Anterior cingulate cortex (tissue), 58 donors: ENCODE measurements at places on chromosomes 4 and X.

GRCh38 chr4:61771056-61771455, 570.9 kb downstream of the ADGRL3 start:
- no peak for DNase-seq

DNA sequence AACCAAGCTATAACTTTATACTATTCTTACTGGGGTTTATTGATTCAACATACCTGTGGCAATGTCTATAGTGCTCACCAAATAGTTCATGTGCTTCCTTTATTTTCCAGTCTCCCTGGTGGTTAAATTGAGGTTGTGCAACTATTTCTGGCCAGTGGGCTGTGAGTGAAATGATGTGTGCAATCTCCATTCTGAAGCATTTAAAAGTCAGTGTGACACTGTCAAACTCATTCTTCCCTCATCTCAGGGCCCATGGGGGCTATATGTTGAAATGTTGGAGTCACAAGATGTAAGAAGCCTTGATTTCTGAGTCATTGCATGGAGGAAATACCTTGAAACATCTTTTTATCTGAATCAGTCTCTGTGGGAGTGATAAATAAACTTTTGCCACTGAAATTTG, 414.3 kb upstream of the RPS6KA3 start:
- DNase-seq = no peak

- DNase-seq = no peak
These were observed 25.2 kb upstream of the G3BP2 start for GRCh38 chr4:75698162-75698962.

DNA sequence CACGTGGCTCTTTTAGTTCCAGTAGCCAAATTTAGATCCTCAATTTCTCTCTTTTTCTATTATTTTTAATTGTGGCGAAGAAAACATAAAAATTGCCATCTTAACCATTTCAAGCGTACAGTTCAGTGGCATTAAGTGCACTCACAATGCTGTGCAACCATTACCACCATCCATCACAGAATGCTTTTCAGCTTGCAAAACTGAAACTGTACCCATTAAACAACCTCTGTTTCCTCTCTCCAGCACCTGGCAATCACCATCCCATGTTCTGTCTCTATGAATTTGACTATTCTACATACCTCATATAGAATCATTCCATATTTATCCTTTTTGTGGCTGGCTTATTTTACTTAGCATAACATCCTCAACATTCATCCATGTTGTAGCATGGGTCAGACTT, 74.9 kb downstream of the METTL14 start:
- DNase-seq = no peak

- DNase-seq = no peak
These were observed 4.9 kb upstream of the PRDM8 start for GRCh38 chr4:80192252-80192866.

DNA sequence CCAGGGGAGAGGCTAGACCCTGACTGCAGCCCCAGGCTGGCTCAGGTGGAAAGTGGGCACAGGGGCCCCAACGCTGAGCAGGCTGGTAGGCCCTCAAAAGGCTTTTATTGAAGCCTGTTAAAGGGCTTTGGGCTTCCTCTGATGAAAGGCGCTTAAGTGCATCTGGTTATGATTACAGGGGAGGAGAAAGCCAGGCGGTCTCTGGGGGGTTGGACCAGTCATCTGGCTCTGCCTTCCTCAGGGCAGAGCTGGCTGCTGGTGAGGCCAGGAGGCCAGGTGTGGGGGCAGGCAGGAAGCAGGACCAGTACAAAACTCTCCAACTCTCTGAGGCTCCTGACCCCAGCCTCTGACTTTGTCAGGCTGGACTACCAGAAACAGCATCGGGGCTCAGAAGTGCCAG, 68.8 kb upstream of the BCOR start:
- DNase-seq = no peak
